Activated CD8-positive, alpha-beta memory T cell treated with anti-CD3 and anti-CD28 coated beads, Interleukin-2, amount 50 U/mL, for 48 hours (primary cell): ENCODE measurements at places on chromosomes 2 and 18.

- no peak for DNase-seq
Observed at GRCh38 chr2:85237849-85238565, 89.8 kb downstream of the TGOLN2 start.

GRCh38 chr18:25881149-25881548 is 209.3 kb downstream of the SS18 start:
- no peak for DNase-seq

- no peak for DNase-seq
Observed at GRCh38 chr2:134253117-134253704, 661 bp upstream of the MGAT5 start.

GRCh38 chr2:123144082-123144481 is 881.0 kb upstream of the CNTNAP5 start:
- DNase-seq = no peak

DNA sequence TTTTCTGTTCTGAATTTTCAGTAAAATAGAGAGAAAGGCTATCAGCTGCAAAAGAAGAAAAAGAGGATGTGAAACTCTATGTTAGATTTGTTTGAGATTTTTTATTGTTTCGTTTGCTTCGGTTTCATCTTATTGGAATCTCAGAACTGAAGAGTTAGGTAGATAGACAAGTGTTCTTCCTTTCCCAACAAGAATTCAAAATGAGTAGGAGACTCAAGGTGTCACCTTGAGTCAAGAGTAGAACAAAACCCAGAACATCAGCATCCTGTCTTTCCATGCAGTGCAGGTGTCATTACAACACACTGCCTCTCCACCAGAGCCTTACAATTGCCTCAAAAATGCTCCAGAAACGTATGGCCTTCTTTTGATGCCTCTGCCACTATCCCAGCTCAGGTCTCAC is 21.1 kb downstream of the NBAS start:
- no peak for DNase-seq

DNA sequence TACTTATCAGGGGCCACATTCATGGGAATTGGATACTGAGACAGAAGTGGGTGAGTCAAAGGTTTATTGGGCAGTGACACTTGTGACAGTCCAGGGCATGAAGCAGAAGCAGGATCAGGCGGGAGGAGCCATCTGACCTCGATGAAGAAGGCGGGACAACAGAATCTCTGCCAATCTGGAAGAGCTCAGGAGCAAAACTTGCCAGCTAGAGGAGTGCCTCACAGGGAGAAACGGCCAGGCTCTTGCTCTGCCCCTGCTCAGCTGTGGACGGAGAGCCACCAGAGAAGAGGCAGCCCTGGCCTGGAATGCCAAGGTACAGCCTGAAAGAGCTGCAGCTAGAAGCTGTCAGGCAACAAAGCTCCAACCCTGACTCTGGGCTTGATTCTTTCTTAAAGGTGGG is 16.9 kb downstream of the DAW1 start:
- no peak for DNase-seq

DNA sequence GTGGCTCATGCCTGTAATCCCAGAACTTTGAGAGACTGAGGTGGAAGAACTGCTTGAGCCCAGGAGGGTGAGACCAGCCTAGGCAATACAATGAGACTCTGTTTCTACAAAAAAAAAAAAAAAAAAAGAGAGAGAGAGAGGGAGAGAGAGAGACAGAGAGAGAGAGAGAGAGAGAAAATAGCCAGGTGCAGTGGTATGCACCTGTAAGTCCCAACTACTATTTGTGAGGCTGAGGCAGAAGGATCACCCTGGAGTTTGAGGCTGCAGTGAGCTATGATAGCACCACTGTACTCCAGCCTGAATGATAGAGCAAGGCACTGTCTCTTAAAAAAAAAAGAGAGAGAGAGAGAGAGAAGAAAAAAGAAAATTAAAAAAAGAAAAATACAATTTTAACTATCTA is 245.7 kb downstream of the CCDC178 start:
- no peak for DNase-seq

- no peak for DNase-seq
Observed at GRCh38 chr2:141027221-141027620, 1103.6 kb downstream of the LRP1B start.

- DNase-seq = no peak
Observed at GRCh38 chr2:168848225-168848624, 42.0 kb downstream of the SPC25 start.

DNA sequence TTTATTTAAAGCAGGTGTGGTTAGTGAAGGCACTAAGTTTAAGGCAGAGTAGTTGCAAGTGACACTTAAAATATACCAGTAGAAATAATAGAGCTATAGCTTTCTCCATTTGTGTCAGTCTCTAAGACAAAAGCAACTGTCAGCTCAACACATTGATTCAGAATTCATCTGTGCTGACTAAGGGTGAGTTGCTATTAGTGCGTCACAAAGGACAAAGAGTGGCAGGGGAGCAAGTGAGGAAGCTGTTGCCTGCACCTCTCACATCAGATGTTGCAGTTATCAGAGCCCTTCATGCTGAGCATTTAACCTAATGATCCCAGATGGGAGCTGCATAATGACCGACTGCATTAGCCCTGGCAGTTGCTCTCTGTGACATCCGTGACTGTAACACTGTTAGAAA is 138.6 kb downstream of the DTNA start:
- DNase-seq = no peak
